ENCODE measurements at places on chromosomes 7 and 10.

DNA sequence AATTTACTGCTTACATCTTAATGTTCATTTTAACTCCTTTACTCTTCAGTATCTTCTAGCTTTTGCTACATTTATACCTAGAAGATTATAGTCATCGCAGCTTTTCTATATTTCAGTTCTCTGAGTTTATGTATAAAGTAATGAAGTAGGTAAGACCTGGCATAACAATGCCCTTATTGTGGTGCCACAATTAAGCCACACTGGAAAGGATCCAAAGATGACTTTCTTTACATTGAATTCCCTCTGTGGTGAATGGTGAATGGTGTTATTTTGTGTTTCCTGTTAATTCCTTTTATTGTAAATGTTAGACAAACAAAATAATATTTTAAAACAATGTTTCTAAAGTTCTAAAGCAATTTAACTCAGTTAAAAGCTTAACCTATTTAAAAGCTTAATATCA lies 36.2 kb downstream of the SEMA3D start:
- DNase-seq, result no peak

GRCh38 chr7:22872096-22872807 lies 49.6 kb upstream of the TOMM7 start:
- DNase-seq, result no peak

- no peak for DNase-seq
Observed at GRCh38 chr10:80538481-80539185, 931 bp downstream of the SH2D4B start.

- peak; percentile 70 for DNase-seq
Observed at GRCh38 chr7:105389088-105389650, 448 bp upstream of the SRPK2 start.

DNA sequence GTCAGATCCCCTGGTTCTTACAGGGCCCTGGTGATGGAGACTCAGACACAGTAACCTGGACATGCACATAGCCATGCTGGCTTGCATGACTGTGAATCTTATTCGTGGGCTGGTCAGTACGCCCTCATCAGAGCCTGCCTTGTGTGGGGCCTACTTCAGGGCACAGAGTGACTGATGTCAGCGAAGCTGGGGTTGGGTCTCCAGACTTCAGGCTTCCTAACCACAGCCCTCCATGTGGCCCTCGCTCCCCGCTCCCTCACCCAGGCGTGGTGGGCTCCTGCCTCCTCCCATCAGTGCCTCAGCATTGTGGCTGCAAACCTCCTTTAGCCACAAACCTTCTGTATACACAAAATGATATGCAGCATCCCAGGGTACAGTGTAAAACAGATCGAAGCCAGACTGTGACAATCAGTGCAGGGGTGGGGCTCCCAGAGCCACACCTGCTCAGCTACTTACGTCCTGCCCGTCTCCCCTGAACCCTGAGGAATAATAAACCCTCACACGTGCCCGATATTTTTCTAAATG lies 7.1 kb upstream of the C10orf105 start:
- no peak for DNase-seq

DNA sequence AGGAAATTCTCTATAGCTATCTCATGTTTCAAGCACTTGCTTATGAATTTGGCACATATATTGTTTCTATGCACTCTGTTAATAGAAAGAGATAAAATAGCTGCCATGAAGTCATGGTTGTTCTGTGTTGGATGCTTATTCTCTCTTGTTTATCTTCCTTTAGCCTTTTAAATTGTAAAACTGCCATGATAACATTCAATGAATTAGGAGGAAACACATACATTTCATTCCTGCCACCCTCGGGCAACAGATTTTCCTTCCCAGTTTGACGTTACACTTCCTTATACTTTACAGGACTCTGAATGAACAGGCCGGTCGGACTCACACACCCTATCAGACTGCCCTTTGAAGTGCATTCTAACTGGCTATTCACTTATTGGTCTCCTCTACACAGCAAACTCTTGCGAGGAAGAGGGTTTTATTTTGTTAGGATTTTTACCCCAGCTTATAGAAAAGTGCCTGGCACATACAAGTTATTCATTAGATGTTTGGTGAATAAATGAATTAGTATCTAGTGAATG lies 65.7 kb upstream of the FERD3L start:
- no peak for DNase-seq

- no peak for DNase-seq
Observed at GRCh38 chr10:98919899-98920298, 315.8 kb downstream of the HPSE2 start.

- DNase-seq, result no peak
Observed at GRCh38 chr7:37497576-37497975, 48.9 kb upstream of the ELMO1 start.

- no peak for DNase-seq
Observed at GRCh38 chr10:128759174-128759573, 633.0 kb upstream of the MKI67 start.

- DNase-seq, result no peak
Observed at GRCh38 chr10:22561909-22562308, 152.5 kb downstream of the PIP4K2A start.

GRCh38 chr10:77629775-77630506 lies 7.7 kb downstream of the KCNMA1 start:
- DNase-seq, result peak; percentile 51

DNA sequence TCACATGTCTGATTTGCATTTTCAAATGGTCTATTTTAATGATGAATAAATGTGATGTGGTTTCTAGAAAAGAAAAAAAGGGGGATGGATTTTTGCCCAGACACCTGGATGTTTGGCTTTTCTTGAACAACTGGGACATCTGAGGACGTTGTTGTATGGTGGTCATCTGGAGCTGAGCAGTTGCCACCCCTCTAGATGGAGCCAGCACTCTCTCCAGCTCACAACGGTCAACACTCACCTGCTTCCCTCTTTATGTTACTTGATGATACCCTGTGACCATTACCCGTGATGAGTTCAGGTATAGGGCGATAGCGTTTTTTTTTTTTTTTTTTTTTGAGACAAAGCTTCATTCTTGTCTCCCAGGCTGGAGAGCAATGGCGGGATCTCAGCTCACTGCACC lies 30.1 kb upstream of the PAXIP1 start:
- no peak for DNase-seq

DNA sequence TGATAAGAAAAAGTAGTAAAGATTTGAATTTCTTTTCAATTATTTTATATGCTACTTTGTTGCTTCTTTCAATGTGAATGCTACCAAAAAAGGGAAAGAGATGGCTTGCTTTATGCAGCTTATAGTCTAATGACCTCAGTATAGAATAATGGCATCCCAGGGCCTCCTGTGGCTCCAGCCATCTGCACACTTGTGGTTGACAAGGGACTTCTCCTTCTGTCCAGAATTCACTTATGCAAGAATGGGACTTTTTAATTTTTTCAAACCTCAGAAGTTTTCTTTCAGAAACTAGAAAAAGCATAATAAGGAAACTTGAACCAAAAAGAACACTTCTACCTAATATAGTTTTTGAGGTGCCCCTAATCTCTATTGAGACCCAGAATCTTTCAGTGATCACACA lies 310.9 kb downstream of the CTNNA3 start:
- no peak for DNase-seq

DNA sequence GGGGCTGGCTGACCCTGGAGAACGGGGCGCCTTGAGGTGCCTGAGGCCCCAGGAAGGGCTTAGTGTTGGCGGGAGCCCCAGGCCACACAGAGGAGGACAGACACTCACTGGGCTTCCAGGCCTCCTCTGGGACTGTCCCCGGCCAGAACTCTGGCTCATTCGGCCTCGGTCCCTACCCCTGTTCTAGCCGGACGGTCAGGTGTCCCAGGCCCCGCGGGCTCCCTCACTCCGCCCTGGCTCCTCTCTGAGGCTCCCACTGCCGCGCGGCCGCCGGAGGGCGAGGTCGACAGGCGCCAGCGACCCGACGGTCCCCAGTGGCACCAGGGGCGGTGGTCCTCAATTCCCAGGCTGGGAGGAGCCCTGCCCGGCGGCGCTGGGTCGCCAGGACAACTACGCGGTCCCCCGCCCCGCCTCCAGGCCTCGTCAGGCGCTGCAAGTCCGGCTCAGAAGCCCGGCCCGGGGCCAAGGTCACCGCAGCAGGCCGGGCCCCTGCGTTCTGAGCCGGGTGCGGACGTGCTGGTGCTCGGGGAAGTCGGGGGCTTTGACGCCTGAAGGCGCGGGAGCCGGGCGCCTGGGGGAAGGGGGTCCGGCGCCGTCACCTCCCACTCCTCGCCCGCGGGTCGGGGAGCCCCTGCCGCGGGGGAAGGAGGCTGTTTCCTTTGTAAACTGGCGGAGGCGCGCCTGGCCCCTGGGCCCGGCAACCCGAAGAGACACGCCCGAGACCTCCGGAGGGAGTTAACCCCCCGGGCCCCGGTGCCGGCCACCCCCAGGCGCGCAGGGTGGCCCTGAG lies 1.1 kb upstream of the PWWP2B start:
- no peak for DNase-seq

DNA sequence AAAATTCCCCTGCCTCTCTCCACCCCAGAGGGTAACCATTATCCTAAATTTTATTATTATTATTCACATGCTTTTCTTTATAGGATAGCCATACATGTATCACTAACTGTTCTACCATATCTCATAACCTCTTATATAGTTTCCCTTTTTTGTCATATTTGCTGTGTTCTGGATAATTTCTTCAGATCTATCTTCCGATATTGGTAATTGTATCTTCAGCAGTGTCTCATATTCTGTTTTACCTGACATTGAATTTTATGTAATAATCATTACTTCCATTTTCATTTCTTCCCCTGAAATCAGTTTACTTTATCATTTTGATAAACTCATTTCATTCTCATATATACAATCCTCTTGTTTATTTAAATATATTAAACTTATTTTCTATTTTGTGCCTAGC lies 273.5 kb downstream of the ADK start:
- no peak for DNase-seq

DNA sequence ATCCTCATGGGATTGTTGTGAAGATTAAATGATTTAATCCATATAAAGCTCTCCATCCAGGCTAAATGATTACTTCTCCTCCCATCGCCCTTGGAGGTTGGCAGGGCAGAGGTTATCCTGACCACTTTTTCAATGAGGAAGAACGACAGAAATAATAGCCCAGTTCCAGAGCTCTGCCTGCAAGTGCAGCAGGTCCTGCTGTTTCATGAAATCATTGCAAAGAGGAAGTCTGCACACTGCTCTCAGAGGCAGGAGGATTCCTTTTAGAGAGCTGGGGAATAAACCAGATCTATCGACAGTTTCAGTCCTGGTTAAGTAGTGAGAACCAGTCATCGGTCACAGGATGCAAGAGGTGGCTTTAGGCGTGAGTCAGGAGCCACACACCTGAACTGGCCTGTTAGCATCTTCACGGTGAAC lies 25.0 kb upstream of the CDH23 start:
- no peak for DNase-seq

- DNase-seq, result no peak
Observed at GRCh38 chr7:28580665-28581064, 168.3 kb downstream of the CREB5 start.

- no peak for DNase-seq
Observed at GRCh38 chr7:133859231-133859630, 267.9 kb upstream of the LRGUK start.

- DNase-seq, result peak; percentile 30
Observed at GRCh38 chr10:91022924-91023699, 102.2 kb upstream of the ANKRD1 start.

- DNase-seq, result no peak
Observed at GRCh38 chr7:118054529-118054928, 129.4 kb upstream of the LSM8 start.

GRCh38 chr7:157840174-157840913 lies 503.5 kb downstream of the DNAJB6 start:
- no peak for DNase-seq

GRCh38 chr7:134414109-134414508 lies 44.8 kb downstream of the AKR1B1 start:
- DNase-seq, result no peak

DNA sequence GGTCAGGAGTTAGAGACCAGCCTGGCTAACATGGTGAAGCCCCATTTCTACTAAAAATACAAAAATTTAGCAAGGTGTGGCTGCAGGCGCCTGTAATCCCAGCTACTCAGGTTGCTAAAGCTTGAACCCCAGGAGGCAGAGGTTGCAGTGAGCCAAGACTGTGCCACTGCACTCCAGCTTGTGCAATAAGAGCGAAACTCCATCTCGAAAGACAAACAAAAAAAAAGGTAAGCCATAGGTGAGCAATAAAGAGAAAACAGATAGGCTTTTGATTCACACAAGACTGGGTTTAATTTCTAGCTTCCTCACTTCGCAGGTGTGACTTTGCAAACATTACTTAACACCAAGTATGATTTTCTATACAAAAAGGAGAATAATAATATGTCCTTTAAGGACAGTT lies 72.3 kb upstream of the ACBD5 start:
- no peak for DNase-seq

DNA sequence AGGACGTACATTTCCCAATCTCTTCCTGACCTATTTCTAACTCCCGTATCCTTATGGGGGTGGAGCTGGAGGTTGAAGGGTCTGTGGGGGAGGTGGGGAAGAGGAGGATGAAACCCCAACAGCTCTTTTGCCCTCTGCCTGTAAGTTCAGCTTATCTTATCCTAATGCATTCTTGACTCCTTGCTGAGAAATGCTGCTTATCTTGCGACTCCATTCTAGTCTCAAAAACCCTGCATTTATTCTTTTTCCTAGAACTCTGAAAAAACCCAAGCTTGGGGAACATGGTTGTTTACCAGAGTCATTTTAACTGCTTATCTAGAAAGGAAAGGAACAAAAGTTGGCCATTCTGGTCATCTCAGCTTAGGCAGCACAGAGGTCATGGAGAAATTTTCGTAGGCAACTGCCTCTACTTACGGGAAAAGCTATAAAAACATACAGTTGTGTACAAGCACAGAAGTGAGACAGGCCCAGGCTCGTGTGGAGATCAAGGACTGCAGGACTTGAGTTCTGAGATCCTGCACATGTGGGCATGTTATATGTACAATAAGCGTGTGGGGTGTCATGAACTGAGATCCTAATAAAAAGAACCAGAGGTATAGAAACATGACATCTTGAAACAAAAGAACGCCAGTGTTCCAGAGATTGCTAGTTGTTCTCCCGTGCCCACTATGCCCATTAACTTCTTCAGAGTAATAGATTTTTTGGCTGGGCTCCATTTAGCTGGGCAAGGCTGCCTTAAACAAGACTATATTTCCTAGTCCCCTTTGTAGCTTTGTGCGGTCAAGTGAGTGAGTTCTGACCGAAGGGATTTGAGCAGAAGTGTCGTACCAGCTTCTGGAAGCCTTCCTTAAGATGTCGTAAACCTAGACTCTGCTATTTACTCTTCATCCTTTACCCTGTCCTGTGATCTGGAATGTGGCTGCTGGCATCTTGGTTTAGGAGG lies 9.6 kb downstream of the INMT start:
- DNase-seq, result no peak

DNA sequence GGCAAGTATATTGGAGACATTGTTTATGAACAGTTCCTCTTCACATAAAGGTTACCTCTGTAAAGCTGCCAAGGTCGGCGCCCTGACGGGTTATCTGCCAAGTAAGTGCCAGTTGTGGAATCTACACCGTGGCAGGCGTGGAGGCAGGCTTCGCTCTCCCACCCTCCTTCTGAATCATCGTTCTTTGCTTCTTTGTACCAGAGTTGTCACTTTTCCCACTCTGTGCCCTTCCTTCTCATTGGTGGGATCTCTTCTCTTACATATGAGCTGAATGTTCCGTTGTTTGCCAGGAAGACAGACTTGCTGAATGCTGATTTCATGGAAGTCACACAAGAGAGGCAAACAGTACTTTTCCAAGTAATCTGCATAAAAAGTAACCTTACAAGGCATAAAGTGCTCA lies 40.6 kb upstream of the PTPRZ1 start:
- DNase-seq, result no peak

GRCh38 chr10:69901628-69902505 lies 100.2 kb downstream of the COL13A1 start:
- peak; percentile 64 for DNase-seq

Measured in EH (cell line).